ENCODE measurements at places on chromosomes 16 and 17.

DNA sequence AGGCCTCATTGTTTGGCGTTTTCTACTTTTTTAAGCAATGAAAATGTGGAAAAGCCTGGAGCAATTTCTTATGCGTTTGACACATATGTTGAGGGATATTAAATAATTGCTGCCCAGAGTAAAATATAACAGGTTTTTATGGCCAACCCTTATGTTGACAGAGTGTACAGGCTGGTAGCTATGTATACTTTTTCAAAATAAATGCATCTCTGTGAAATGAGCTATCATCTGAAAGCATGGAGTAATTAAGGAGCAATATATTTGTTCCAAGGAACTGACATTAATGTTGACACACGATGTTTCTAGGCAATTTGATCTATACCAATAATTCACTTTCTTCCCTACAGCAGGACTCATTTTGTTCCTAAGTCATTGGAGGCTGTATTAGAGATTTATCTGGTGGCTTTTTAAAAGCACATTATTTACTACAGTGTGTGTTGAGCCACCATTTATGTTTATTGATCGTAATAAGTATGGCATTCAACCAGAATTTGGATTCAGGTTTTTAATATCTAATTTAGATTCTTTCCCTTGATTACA is 11.9 kb upstream of the KRT20 start:
- no peak for DNase-seq

DNA sequence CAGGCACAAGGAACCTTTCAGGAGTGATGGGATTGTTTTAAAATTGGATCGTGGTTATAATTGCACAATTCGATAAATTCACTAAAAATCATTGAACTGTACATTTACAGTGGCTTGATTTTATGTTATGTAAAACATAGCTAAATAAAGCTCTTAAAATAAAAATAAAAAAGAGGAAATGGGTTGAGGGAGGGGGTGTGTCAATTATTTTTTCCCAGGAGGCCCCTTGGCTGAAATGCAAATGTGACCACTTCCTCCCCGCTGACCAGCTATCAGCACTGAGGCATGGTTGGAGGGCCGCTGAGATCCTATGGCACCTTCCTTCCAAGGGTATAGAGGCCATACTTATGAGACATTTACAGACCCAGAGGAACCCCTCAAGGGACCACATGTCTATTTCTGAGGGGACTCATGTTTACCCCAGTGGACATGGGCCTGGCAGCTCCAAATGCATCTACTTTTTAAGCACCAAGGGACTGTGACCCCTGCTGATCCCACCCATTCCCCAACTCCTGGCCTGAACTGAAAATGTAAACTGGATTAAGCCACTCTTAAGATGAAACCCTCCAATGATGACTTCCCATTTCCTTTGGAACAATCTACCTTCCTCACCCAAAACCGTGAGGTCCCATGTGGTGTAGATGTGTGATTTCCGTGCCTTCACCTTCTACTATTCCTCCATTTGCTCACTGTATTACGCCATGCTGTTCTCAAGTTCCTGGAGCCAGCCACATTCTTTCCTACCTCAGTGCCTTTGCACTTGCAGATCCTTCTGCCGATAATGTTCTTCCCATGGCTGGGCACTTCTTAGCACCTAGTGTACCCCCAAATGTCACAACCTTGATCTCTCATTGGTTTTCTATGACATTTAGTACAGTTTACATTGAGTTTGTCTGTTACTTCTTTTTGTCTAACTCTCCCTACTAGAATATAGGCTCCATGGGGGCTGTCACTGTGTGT is 2.8 kb upstream of the IL21R start:
- DNase-seq = no peak

DNA sequence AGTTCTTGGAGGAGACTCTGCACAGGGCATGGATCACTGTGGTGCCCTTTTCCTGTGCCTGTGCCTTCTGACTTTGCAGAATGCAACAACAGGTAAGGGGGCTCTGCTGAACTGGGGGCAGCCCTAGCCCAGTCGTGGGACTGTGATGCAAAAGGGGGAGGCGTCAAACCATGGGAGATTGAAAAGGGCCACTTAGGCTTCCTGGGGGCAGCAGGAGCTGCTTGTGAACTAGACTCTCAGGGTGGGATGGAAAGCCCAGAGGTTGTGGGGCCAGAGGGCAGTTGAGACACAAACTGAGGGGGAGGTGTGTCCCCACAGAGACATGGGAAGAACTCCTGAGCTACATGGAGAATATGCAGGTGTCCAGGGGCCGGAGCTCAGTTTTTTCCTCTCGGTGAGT is 19.6 kb downstream of the ADGRG5 start:
- no peak for DNase-seq

GRCh38 chr16:10933865-10934264 is 8.4 kb downstream of the DEXI start:
- no peak for DNase-seq

GRCh38 chr17:66805567-66805966 is 29.4 kb upstream of the CACNG5 start:
- DNase-seq = no peak

GRCh38 chr17:57861000-57861789 is 11.4 kb upstream of the MRPS23 start:
- DNase-seq = no peak

DNA sequence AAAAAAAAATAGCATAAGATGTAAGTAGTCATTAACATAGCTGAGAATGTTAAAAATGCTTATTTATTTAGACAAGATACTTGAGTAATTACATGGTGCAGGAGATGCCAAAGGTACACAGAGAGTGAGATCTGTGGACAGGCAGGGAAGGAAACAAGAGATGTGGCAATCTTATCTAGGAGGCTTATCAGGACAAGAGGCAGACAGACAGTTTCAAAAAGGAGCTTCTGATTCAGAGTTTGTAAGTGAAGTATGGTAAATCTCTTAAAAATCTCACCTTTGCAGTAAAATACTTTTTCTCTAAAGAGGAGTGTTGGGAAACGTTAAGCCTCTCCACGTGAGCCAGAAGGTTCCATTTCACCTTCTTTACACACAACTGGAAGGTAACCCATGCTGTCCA is 19.9 kb upstream of the GHDC start:
- no peak for DNase-seq
